ENCODE measurements at places on chromosomes 5 and 9. TPM values are rescaled to one million over a fixed set of nuclear protein-coding genes. Genes with fewer than 3 reads are reported as not detected.

DNA sequence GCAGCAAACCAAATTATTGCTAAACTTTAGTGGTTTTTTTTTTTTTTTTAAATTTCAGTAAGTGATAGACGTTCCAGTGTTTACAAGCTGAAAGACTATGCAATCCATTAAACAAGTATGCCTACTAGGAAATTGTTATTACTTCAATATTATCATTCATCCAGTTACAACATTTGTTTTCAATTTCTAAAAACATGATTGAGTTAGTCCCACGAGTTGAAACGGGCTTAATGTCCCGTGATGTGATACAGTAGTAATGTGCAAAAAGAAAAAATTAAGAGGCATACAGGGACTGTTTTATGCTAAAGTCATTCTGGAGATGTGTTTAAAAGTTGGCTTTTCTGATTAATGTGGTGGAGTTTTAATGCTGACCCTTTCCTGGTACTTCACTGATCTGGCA is 550.3 kb upstream of the DMAC1 start:
- DNase-seq, result no peak

DNA sequence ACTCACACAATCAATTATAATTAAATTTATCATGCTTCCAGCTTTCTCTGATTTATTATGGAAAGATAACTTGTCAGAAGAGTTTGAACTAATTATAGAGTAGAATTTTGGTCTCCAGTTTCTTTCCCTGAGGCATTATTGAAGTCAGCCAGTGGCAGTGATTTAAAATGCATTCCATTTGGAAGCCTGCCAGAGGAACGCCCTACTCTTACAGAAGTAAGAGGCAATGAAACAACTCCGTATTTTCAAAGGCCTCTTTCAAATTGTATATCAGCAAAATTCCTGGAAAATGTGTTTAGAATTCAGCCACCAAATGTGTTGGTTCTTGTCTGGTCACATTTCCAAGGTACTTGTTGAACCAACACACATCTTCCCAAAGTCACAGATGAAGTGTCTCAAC is 640.9 kb downstream of the SEMA5A start:
- no peak for DNase-seq

DNA sequence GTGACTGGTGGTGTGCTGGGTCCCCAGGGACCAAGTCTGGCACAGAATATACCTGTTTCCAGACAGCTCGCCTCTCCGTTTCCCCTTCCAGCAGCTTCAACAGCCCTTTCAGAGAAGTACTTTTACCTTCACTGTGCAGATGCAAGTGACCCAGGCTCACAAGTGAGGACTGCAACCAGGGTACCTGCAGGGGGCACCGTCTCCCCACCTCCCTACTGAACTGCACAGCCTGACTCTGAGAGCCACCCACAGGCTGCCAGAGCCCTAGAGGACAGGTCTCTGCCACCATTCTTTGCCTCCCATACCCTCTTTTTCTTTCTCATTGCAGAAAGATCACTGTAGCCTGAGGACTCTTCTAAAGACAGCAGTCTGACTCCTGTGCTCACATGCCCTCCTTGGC is 15.4 kb downstream of the IL9 start:
- peak; percentile 75 for DNase-seq

Gene SLC25A25
- total RNA-seq, result 27.0 TPM

Gene CAPSL
- not detected for total RNA-seq

Data from GM23338 (cell line).